Memory B cell (primary cell): ENCODE measurements at places on chromosomes 1 and 21.

DNA sequence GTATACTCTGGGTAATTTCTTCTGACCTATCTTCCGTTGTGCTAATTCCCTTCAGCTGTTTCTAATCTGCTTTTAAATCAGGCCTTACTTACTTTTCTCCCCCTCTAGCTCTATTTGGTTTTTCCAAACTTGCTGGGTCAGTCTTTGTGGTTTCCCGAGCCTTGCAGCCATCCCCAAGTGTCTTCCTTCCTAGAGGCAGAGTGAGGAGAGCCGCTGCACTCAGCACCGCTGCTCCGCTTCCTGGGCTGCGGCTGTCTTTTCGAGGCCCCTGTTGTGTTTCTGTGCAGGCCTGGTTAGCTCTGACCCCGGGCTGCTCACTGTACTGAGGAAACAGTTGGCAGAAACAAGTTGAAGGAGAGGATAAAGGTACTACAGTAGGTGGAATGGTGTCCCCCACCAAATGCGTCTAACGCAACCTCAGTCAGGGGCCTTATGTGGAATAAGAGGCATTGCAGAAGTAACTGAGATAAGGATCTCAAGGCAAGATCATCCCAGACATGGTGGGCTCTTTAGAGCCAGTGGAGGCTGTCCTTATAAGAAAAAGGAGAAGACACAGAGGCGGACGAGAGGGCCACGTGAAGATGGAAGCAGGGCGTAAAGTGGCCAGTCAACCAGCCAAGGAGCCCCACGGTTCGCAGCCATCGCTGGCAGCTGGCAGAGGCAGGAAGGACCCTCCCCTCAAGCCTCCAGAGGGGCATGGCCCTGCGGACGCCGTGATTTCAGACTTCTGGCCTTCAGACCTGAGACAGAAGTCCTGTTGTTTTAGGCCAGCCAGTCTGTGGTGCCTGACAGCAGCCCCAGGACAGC is 10.5 kb downstream of the WNT9A start:
- no peak for DNase-seq

DNA sequence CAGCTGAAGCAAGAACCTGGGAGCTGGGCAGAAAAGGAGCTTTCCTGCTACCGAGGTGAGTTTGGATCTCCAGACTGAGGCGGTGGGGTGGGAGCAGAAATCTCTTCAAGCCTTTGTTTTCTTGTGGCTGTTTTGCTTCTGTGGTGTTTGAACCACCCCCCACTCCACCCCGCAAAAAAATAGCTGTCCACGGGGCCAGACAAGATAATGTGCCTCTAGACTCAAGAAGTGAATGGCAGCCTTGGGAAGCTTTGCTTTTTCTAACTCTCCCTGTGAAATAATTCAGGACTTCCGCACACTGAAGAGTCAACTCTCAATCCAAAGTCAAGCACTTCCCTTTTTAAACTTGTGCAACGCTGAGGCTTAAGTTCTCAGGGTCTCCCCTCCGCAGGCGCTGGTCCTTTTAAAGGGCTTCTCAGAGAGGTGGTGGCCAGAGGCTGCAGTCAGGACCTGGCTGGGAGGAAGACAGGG is 159.6 kb upstream of the COA6 start:
- no peak for DNase-seq

DNA sequence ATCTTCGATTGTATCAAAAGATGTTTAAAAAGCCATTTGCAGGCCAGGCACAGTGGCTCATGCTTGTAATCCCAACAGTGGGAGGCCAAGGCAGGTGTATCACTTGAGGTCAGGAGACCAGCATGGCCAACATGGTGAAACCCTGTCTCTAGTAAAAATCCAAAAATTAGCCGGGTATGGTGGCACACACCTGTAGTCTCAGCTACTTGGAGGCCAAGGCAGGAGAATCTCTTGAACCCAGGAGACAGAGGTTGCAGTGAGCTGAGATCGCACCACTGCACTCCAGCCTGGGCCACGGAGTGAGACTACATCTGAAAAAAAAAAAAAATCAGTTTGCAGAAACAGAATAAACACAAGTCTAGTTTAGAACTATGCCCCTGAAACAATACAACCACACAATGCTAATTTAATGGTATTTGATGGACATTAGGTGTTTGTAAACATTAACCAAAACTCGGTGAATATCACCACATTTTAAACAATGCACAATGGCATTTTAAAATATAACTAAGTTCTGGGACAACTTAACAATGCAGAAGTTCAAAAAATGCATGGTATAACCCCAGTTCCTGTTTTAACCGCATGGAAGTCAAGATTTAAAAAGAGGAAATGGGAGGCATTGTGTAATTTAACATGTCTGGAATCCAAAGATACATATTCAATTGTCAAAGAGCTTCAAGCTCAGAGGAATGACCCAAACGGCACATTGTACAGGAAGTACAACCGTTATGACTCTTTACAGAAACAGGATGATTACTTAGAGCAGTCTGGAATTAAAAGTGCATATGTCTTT is 7.1 kb upstream of the PTTG1IP start:
- DNase-seq: no peak

DNA sequence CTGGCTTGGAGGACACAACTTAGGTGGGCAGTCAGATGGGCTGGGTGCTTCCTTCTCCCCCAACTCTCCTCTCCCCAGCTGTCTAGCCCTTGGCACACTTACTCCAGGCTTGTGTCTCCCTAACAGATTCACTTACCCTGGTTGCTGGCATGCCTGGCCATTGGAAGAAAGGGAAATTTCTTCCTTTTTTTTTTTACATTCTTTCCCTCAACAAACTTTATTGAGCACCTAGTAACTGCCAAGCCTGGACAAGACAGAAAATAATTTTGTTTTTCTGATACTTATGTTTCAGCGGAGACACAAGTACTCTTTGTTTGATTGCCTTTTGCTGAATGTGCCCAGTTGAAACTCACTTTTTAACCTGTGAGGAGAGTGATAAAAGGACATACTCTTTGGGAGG is 144.3 kb upstream of the KCNJ6 start:
- no peak for DNase-seq

GRCh38 chr1:53315456-53316423 is 12.1 kb downstream of the LRP8 start:
- no peak for DNase-seq

- DNase-seq: no peak
These were observed 971.0 kb downstream of the NCAM2 start for GRCh38 chr21:21969211-21969610.

DNA sequence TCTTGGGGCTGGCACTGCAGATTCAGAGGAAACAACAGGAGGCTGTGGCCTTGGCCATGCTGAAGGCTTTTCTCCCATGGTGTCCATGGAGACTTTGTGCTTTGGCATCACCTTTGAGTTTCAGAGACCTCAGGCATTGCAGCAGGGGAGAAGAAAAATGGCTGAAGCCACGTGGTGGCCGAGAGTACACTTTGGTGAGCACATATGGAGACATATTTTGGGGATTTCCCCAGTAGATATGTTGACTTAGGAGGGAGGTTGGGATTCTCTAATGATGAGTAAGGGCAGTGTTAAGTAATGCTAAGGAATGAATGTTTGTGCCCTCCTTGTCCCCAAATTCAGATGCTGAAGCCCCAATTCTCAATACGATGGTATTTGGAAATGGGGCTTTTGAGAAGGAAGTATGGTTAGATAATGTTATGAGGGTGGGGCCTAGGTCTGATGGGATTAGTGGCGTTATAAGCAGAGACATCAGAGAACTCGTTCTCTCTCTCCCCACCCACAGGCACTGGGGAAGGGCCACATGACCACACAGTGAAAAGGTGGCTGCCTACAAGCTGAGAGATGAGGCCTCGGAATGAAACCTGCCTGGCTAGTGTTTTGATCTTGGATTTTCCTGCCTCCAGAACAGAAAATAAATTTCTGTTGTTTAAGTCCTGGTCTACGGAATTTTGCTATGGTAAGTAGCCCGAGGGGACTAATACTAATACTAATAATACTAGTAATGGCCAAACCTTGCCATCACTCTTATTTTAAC is 98.6 kb downstream of the TBX19 start:
- DNase-seq: no peak

GRCh38 chr1:115596080-115596780 is 45.5 kb upstream of the VANGL1 start:
- DNase-seq: no peak

DNA sequence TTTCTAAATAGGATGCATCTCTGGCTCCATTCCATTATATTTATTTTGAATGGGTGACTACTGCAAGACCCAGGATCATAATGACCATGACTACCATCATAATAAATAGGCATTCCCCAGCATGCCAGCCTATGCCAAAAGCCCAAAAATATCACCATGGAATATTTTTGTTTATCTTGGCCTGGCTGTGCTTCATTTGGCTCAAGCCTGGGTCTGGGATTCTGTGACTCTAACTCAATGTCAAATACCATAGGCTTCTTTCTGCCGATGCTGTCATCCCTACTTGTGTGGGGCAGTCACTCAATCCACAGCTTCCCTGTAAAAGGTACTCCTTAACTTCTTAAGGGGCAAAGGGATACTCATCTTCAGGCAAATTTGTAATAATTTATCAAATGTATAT is 66.6 kb downstream of the DIRAS3 start:
- no peak for DNase-seq

DNA sequence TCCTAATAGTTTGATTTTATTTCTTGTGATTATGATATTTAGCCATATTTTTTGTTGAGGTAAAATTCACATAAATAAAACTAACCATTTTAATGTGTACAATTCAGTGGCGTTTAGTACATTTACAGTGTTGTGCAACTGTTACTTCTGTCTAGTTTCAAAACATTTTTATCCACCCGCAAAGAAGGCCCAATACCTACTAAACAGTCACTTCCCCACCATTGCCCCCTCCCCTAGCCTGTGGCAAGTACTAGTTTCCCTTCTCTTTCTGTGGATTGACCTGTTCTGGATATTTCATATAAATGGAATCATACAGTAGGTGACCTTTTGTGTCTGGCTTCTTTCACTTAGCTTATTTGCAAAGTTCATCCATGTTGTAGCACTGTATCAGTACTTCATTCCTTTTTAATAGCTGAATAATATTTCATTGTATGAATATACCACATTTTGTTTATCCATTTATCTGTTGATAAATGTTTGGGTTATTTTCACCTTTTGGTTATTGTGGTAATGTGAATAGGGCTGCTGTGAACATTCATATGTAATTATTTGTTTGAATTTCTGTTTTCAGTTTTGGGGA is 4.1 kb downstream of the FLVCR1 start:
- no peak for DNase-seq

DNA sequence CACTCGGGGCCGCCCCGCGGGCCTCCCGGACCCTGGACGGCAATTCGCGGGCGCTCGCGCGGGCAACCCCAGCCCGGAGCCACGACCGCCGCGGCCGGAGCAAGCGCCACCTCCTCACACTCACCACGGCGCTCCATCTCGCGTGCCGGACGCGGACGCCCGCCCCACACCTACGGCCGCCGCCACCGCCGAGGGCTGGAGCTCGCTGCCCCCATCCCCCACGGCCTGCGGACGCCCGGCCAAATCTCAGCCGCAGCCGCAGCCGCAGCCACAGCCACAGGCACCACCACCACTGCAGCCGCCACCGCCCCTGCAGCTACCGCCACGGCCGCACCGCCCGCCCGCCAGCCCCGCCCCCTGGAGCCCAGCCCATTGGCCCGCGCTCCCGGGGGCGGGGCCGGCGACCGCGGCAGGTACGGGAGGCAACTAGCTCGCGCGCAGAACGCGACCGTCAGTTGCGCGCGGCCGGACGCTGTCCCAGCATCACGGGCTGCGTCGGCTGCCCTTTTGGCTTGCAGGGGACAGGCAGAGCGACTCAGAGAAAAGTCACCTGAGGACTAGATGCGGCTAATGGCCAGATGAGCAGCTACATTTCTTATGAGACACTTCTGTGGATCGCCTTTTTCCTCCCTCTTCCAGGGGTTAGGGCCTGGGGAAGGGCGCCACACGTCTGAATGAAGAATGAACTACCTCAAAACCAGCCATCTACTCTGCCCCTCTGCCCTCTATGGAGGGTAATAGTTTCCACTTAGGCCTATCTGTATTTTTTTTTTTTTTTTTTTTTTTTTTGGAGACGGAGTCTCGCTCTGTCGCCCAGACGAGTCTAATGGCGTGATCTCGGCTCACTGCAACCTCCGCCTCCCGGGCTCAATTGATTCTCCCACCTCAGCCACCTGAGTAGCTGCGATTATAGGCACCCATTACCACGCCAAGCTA is at the start of gene ARHGAP29:
ARHGAP29 (minus strand) TSS at position 294 of the 936 bp plus-strand sequence. CDS start 5,973 bp downstream, outside the sequence.
- peak; percentile 41 for DNase-seq

DNA sequence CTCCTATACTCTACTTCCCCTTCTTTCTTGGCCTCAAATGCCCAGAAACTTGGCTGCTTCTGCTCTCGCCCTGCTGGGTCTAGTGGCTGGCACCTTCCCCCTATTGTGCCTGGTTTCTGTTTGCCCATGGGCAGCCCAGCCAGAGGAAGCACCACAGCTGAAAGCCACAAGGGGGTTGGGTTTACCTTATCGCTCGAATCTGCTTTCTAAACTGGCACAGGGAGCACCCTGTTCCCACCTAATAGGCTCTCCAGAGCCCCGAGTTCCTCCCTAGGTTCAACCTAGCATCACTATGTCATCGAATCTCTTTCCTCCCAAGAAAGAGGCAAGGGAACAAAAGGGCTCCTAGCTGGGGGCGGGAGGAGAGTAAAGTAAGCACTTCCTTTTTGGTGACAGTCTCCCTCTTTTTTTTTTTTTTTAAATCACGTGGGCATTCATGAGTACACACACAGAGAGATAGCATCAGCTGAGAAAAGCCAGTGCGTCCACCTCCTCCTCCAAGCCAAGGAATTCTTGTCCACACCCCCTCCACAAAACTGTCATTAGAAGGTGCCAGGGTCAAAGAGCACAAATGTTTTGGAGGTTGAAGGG is 72.8 kb downstream of the PLEKHA6 start:
- DNase-seq: peak; percentile 31

GRCh38 chr1:30366911-30367310 is 356.5 kb downstream of the MATN1 start:
- DNase-seq: no peak

- peak; percentile 65 for DNase-seq
These were observed 53.1 kb upstream of the LBR start for GRCh38 chr1:225480825-225481434.

GRCh38 chr1:220032911-220033310 is 13.4 kb downstream of the EPRS1 start:
- DNase-seq: no peak

GRCh38 chr21:30081506-30081905 is 85.1 kb downstream of the CLDN17 start:
- no peak for DNase-seq
